ENCODE measurements at places on chromosomes 1 and 21.
A peak's percentile ranks its signal among the peaks of the same experiment; 100 is the strongest.

DNA sequence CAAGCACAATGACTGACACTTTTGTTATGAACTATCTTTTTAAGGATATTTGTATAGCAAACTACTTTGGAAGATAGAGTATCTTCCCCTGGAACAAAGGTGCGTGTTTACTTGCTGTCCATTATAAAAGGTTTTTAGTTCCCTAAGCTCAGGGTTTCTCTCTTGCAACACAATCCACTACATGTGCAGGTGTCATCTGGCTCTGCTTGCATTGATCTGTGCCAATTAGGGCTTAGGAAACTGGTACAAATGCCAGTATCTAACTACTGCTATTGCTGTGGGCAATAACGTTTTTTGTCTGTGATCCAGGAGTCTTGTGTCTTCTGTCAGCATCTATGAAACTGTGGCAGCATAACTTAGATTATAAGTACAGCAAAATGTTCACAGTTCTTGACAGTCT lies 68.3 kb upstream of the ABCD3 start:
- no peak for DNase-seq

GRCh38 chr21:20527731-20528460 lies 470.3 kb upstream of the NCAM2 start:
- no peak for DNase-seq

DNA sequence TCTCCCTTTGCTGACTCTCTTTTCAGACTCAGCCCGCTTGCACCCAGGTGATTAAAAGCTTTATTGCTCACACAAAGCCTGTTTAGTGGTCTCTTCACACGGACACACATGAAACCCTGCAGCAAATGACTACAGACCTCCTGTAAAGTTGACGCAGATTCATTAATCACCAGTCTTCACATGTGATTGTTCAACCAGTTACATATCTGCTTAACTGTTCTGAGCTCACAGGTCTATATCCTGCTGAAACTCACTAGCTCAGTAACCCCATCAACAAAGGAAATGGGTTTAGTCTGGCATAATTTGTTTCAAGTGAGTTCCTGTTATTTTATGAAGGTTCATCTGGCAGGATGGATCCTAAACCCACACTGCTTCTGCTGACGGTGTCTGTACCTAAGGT lies 68.4 kb upstream of the GJA8 start:
- no peak for DNase-seq

DNA sequence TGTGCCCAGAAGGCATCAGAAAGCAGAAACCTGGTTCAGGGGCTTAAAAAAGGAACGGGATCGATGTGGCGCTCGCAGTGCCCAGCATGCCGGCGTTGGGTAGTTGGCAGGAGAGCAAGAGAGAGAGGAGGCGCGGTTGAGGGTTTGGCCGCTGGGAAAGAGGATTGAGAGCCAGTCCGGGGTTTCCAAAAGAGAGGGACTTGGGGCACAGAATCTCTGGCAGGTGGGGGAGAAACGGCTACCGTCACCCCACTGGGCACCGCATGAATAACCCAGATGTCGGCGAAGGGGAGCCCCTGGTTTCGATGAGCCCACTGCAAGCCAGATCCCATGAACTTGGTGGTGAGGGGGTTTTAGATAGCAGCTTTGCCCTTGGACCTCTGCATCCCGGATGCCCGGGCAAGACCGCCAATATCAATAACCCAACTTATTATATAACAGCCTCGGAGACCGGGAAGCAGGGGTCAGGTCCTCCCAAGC lies 60.4 kb upstream of the ACOT11 start:
- DNase-seq = no peak

GRCh38 chr1:3405974-3406867 lies 48.2 kb upstream of the ARHGEF16 start:
- no peak for DNase-seq

DNA sequence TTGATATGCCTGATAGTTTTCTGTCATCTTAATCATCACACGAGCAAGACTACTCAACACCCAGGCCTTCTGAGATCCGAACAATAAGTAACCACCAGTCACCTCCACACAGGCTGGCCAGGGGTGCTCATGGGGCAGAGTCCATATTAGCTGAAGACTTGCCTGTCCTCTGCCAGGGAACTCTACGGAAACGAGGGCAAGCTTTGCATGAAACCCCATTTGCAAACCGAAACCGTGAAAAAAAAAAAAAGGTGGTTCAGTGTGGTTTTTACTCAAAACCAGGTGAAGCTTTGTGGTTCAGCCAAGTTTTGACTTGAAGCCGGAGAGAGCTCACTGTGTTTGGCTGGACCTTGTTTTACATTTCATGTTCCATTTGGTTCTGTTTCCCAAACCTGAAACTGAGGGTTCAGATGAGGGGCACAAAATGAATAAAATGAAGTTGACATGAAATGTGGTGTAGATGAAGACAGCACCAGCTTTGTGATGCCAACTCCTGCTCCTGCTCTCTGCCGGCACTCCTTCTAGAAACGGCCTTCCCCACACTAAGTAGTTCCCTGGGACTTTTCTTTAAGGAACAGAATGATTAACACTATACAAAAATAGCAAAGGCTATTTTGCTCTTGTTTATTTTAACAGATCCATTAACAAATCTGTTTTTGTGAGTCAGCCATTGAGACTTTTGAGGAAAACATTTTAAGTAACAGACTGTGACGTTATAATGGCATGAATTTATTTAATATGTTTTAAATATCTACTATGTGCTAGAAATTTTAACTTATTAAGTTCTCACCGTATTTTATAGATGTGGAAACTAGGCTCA lies 74.7 kb downstream of the RUNX1 start:
- DNase-seq = peak; percentile 42

DNA sequence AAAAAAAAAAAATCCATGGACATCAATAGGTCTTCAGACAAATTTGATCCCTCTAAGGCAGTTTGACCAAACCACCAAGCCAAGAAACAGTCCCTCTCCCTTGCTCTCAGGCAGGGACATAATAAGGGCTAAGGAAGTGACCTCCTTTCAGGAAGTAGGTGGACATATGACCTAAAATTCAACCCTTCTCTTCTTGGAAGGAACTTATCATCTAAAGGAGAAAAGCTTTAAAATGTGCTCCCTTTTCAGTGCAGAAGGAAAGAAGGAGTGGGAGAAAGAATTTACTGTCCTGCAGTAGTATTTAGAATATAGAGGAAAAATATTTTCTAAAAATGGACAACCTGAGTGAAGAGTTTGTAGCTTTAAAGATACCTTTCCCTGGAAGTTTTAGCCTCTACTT lies 118.1 kb downstream of the DTL start:
- DNase-seq = no peak

DNA sequence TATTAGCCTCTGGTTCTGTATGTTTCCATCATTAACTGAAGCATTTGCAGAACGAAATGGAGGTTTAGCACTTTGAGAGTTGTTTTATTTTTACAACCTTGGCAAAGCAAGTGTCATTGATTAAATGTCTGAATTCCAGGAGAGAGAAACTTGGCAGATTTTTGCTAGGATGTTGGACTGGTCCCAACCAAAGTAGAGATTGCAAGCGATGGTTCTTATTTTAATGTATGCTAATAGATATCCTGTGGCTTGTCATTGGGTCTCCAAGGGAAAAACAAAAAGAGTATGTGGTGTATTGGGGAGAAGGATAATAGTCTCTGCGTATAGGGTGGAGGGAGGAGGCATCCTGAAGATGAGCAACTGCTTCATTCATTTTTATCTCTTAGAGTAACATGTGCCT lies 457.2 kb upstream of the RUNX1 start:
- no peak for DNase-seq

GRCh38 chr1:6601049-6601922 lies 1.4 kb downstream of the KLHL21 start:
- peak; percentile 68 for DNase-seq

- peak; percentile 39 for DNase-seq
Measured at GRCh38 chr1:12594966-12595756, 22.8 kb downstream of the DHRS3 start.

DNA sequence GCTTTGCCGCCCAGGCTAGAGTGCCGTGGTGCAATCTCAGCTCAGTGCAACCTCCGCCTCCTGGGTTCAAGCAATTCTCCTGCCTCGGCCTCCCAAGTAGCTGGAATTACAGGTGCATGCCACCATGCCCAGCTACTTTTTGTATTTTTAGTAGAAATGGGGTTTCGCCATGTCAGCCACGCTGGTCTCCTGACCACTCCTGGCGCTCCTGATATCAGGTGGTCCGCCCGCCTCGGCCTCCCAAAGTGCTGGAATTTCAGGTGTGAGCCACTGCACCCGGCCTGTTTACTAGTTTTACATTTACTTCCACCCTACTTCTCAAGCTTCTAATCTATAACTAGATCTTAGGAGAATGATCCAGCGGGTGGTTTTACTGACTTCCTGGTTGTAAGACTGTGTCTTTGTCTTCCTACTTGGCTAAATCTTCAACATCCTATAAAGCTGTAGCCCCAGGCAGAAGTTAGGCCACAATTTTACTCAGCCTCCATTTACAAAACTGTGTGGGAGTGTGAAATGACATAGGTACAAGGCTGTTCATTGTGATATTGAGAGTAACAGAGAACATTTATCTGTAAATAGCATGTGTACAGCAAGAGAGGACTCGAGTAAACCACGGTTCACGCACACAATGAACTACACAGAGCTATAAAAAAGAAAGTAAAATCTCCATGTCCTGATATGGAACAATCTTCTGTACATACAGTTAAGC lies 9.6 kb upstream of the POU2F1 start:
- DNase-seq = no peak

GRCh38 chr1:155086128-155086741 lies 7.6 kb downstream of the EFNA3 start:
- peak; percentile 82 for DNase-seq

- DNase-seq = no peak
Measured at GRCh38 chr1:33348194-33348593, 27.3 kb upstream of the A3GALT2 start.

GRCh38 chr1:87951852-87952251 lies 623.2 kb downstream of the LMO4 start:
- DNase-seq = no peak

Data from activated gamma-delta T cell treated with Interleukin-2 at 50 U/mL for 16 hours (primary cell).